ENCODE measurements at places on chromosomes 5 and 9.

DNA sequence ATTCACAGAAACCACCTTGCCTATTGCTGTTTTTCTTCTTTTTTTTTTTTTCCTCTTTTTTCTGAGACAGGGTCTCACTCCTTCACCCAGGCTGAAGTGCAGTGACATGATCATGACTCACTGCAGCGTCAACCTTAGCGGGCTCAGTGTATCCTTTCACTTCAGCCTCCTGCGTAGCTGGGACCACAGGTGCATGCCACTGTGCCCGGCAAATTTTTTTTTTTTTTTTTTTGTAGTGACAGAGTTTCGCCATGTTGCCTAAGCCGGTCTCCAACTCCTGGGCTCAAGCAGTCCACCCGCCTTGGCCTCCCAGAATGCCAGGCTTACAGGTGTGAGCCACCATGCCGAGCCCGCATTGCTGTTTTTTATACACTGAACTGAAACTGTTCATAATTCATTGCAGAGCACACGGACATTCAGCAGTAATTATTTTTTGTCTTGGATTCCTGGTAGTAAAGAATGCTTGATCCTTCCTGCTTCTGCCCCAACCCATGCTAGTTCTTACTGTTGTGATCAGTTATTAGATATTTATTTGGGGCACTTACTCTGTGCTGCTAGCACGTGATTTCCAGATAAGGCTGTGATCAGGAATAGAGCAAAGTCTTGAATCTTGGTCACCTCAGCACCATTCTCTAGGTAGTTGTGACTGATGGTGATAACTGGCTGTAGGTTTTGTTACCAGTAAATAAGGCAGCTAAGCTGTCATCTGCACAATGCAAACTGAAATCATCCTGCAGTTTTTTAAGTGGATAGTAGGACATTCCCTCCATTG, 14.0 kb downstream of the MAP3K1 start:
- no peak for DNase-seq

- no peak for DNase-seq
Measured at GRCh38 chr5:73367650-73368049, 80.9 kb downstream of the FOXD1 start.

DNA sequence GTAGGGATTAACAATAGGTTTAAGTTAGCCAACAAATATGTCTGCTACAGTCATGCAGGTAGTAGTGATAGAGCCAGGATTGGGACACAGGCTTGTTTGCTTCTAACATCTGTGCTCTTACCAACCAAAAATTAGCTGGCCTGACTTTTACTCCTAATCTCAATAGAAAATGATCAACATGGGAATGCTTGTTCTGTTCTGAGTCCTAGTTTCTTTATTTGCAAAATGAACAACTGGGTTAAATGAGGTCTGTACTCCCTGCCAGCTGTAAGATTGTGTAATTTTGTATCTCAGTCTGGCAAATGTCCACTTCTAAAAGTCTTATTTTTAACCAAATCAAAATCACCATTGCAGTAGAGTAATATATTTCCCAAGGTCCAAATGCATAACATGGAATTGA, 216.8 kb downstream of the NMUR2 start:
- no peak for DNase-seq

- DNase-seq, result no peak
Measured at GRCh38 chr5:173612948-173613347, 3.5 kb downstream of the BOD1 start.

DNA sequence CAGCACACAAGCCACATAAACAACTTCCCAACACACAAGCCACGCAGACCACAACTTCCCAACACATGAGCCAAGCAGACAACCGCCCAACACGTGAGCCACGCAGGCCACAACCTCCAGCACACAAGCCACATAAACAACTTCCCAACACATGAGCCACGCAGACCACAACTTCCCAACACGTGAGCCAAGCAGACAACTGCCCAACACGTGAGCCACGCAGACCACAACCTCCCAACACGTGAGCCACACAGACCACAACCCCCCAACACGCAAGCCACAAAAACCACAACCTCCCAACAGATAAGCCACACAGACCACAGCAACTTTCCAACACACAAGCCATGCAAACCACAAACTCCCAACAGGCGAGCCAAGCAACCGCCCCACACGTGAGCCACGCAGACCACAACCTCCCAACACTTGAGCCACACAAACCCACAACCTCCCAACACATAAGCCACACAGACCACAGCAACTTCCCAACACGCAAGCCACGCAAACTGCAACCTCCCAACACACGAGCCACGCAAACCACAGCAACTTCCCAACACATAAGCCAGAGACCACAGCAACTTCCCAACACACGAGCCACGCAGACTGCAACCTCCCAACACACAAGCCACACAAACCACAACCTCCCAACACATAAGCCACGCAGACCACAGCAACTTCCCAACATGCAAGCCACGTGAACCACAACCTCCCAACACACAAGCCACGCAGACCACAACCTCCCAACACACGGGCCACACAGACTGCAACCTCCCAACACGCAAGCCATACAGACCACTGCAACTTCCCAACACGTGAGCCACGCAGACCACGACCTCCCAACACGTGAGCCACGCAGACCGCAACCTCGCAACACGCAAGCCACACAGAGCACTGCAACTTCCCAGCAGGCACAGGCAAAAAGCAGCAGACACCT, 10.1 kb downstream of the BRD9 start:
- DNase-seq, result no peak

DNA sequence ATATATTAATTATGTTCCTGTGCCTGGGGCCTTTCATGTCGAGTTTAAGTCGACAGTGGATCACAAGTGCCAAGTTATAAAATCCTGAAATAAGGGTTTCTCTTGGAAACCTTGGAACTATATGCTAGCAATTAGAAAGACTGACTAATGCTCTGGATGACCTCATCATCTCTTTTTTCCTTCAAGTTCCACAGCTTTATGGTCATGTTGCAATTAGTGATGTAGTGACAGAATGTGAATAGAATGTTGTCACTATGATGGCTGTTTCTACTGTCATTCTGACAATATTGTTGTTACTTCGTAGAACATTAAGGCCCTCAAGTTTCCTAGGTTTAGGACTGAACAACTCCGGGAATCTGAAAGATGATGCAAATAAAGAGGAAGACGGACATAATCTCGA, 368.0 kb upstream of the SEMA6A start:
- DNase-seq, result no peak

DNA sequence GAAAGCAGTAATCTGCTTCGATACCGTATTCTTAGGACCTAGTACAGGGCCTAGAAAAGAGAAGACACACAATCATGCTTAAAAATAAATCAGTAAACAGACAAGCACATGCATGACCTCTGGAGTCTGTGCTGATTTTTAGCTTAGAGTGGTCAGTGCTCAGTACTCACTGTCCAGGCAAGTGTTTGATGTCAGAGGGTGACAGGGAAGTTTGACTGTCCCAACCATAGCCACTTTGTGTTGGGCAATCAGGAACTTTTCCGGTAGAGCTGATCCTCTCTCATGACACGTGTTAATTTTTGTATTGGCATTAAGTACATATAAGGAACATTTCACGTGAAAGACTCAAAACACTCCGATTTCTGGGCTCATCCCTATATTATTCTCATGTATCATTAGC, 464.7 kb upstream of the KLF4 start:
- DNase-seq, result no peak

DNA sequence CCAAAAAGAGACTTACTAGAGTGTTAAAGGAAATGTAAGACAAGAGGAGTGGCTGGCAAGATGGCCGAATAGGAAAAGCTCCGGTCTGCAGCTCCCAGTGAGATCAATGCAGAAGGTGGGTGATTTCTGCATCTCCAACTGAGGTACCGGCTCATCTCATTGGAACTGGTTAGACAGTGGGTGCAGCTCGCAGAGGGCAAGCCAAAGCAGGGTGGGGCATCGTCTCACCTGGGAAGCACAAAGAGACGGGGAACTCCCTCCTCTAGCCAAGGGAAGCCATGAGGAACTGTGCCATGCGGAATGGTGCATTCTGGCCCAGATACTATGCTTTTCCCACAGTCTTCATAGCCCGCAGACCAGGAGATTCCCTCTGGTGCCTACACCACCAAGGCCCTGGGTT, 308.7 kb downstream of the AGTPBP1 start:
- DNase-seq, result no peak

DNA sequence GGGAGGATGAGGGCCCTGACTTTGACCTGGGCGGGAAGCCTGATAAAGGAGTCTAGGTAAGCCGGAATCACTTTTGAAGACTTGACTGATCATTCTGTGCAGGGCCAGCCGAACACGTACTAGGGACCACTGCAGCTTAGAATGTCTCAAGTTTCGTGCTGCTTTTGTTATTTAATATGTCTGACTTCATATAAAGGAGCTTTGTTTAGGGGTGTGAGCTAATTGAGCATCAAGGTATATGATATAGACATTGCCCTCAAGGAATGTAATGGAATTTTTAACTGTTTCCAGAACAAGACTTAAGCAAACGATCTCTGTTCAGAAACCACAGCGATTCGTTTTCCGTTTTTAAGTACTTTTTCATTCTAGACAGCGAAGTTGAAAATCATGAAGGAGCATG, 173.0 kb downstream of the SEMA6A start:
- no peak for DNase-seq

GRCh38 chr5:157248821-157249470, 17.0 kb upstream of the CYFIP2 start:
- no peak for DNase-seq

DNA sequence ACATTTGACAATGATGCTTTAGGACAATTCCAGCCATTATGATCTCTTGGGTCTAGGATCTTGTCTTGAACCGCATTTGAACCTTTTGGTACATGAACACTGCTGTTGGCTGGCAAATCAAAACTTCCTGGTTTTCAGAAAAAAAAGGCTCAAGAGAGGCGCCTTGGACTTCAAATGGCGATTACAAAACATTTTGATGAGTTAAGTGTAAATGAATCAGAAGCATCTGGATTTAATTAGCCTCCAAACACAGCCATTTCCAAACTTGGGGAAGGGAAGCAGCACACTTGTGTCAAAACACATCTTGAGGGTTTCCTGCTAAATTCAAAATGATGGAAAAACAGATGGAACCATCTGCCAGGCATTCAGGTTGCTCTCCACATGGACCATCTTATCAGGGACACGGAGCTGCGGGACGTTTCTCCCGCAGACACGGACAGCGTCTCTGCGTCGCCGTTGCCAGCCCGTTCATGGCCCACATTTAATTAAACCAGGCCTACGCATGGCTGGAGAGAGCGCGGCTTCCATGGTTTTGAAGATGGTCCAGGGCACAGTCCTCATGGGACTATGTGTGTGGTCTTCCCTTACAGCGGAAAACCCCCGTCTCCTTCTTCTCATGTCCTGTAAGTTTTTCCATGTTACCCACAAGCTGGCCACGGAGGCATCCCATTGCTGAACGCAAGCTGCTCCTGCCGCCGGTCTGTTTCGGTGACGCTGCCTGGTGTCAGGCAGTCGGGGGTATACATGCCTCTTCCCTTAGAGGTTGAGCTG, 55.8 kb upstream of the PTCH1 start:
- no peak for DNase-seq

DNA sequence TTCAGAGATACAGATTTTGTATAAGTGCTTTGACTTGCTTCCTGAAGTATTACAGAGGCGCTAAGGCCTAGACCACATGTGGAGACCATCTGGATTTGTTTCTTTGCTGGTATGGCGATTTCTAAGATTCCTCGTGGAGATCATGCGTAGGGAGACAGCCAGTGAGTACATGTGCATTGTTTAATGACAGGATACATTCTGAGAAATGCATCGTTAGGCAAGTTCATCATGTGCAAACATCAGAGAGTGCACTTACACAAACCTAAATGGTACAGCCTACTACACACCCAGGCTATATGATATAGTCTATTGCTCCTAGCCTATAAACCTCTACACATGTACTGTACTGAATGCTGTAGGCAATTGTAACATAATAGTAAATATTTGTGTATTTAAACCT, 16.5 kb upstream of the CEP120 start:
- no peak for DNase-seq

DNA sequence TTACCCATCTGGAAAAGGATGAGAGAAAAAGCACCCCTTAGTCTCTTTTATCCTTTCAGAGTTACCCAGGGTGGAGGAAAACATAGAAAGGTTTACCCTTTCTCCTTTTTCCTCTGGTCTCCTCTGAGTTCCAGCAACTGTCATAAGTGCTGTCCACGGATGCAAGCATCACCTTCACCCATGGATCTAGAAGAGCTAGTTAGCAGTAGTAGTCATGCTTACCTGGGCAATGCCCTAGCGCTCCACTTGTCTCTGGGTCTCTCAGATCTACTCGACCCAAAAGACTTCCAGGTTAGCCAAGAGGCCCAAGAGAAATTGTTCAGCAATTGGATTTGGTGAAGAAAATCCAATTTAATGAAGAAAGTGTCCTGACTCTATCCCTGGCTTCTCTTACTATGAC, 656.2 kb upstream of the PTPRD start:
- DNase-seq, result no peak

- DNase-seq, result no peak
Measured at GRCh38 chr5:21688655-21689054, 1164.5 kb downstream of the CDH12 start.

DNA sequence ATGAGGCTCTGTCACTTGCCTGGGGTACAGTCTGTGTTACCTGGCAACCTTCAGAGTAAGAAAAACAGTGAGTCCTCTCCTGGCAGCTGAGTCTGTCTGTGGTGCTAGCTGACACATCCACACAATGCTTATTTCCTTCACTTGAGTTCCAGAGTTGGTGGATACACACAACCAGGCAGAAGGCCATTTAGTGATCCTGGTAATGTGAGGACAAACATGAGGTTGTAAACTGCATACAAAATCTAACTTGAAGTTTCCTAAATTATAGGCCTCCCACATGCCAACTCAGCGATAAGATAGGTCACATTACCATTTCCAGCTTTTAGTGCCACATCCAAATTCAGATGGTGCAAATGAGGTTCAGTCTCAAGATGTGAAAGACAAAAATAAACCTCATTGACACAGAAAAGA, 125.5 kb downstream of the DCP2 start:
- DNase-seq, result no peak

GRCh38 chr5:14818931-14819790, 52.4 kb downstream of the ANKH start:
- DNase-seq, result no peak
